ENCODE measurements at places on chromosomes 13 and 19.

GRCh38 chr13:92954746-92955145, 271.9 kb upstream of the GPC6 start:
- no peak for DNase-seq

DNA sequence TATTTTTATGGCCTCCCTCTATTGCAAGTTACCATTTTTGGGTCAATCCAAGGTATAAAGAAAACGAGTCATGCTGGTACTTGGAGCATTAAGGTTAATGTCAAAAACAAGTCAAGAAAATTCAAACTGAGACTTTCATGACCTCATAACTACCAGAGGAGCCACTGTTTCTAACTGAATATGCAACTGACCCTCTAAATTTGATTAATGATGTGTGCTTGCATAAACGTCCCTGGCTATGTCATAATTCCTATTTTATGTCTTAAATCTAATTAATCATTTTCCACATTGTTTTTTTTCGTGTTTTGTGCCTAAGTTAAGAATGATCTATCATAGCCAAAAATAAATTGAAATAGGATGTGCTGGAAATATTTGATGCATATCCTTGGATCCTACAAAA, 396.7 kb upstream of the GPC6 start:
- no peak for DNase-seq

GRCh38 chr13:106490569-106491321, 44.7 kb downstream of the EFNB2 start:
- DNase-seq: no peak

- DNase-seq: no peak
These were observed 67.5 kb downstream of the LATS2 start for GRCh38 chr13:20993661-20994440.

GRCh38 chr19:12825254-12826131, 8.9 kb downstream of the RTBDN start:
- DNase-seq: no peak

DNA sequence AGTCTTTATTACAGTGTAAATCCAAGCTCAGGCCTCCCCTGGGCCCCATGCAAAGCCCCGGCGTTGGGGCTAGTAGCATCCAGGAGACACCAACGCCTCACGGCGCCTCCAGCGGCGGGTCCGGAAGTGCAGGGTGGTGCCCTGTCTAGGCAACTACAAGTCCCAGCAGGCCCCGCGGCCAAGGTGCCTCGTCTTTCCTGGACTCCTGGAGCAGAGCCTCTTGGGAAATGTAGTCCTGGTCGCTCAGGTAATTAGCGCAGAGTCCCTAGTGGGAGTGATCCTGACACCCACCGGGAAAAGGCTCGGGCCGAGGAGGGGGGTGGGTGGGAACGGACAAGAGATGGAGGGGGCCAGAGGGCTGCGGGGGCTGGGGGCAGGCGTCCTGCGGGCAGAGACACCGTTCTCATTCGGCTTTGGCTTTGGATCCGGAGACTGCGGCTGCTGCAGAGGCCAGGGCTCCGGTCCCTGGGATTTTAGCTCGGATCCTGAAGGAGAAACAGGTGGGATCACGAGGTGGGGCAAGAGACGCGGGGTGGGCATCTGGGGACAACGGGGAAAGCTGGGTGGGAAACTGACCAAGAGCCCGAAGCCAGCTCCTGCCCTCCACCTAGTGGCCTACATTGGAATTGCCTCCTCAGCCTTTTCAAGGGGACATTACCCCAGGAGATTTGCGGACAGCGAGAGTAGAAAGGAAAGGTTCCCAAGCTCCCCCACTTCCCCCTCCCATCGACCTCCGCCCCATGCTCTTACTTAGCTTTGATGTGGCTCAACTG, 11.4 kb downstream of the RTN2 start:
- peak; percentile 95 for DNase-seq

DNA sequence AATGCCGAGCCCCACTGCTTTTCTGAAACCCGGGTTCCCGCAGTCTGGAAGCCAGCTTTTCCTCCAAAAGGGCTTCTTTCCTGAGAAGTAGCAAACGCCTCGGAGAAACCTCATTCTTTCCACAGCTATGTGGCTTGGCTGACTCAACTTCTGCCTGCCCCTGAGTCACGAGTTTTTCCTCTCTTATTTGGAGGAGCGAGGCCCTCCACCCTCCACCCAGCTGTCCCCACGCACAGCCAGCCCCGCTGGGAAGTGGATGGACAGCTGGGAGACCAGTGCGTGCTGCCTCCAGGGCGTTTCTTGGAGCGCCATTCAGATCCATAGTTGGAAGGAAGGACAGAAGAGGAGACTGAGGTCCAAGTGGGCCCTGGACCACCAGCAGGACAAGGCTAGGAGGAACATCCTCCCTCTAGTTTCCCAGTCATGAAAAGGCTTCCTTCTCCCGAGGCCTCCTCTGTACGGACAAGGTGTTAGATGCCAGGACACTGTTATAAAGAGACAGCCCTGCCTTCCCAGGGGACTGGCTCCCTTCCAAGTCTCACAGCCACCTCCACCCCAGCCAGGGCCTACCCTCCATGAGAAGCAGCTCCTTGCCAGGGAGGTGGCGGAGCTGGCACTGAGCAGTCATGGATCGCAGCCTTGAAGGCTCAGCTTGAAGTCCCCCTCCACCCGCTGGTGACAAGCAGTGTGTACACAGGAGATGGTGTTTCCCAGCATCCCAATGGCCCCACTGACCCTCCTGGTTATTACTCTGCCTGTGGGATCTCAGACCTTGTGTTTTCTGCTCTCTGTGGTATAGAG, 2.5 kb upstream of the PLEKHF1 start:
- no peak for DNase-seq

- DNase-seq: no peak
These were observed 721.1 kb downstream of the EFNB2 start for GRCh38 chr13:105814219-105814901.

DNA sequence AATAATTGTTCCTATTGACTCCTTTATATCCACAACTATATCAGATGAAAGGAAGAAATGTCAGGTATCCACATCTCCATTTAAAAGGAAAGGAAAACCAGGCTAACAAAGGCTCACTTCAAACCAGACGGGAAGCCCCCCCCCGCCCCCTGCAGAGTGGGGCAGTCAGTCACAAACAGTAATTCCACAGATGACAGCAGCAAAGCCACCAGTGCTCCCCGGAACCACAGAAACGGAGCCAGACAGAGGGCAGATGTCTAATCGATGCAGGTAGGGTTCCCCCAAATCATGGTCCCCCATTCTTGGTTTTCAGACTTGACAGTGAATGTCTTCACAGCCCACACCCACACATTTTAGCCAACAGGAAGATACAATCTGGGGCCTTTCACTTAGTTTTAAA, 100.8 kb downstream of the STK24 start:
- DNase-seq: no peak

GRCh38 chr19:16262618-16263017, 62.0 kb upstream of the KLF2 start:
- DNase-seq: no peak
